ENCODE measurements at places on chromosomes 7 and 10.

- peak; percentile 87 for DNase-seq
Observed at GRCh38 chr7:121003986-121004685, 15.6 kb downstream of the CPED1 start.

- no peak for DNase-seq
Observed at GRCh38 chr10:56856569-56856968, 495.5 kb upstream of the ZWINT start.

GRCh38 chr7:51278797-51279196 is 37.8 kb downstream of the COBL start:
- DNase-seq, result no peak

DNA sequence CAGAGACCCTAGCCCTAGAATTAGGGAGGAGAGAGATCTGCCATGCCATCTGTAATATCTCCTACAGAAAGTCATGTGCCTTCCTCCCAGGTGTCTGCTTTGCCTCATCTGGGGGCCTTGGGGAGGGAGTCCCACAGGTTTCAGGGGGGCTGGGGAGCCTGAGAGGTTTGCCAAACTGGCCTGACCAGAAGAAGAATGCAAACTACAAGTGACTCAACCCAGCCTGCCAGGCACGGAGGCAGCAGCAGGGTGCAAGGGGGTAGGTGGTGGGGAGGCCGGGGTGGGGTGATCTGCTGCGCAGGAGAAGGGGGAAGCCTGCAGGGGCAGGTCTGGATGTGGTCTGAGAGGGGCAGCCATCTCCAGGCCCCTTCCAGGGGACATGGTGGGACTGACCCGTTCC is 9.6 kb upstream of the TRIM8 start:
- DNase-seq, result no peak

DNA sequence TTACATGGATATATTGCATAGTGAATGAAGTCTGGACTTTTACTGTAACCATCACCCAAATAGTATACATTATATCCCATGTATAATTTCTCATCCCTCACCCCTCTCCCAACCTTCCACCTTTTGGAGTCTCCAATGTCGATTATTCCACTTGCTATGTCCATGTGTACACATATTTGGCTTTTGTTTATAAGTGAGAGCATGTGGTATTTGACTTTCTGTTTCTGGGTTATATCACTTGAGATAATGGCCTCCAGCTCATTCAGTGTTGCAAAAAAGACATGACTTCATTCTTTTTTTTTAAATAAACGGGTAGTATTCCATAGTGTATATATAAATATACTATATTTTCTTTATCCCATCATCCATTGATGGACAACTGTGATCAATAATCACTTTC is 288.6 kb upstream of the BMPER start:
- DNase-seq, result no peak

DNA sequence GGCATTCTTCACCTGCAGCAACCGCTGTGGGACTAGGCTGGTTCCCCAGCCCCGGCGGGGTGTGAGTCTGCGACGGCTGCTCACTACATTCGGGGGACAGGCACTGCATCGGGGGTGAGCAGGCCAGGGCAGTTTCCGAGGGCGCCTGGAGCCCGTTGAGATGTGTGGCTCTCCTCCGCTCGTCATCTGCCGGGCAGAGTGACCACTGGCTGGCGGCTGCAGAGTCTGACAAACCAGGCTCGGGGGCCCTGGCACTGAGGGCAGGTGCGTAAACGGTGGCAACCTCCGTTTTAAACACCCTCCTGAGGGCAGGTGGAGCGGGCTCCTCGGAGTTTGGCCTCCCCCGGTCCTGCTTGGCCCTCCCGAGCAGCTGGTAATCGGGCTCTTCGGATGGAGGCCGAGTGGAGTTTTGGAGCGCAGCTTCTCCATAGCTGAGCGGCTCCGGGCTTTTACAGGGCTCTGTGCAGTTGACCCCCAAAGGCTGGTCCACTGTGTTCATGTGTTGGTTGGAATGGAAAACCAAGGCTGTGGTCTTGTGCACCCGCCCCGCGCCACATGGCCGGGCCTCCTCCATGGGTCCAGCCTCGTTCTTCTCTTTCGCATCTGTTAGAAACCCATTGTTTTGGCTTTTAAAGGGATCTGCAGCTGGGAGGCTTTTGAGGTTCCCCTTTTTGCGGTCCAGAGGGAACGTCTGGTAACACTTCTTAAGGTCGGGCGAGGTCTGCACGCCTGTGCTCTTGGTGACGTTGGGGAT is 20.9 kb downstream of the INSYN2A start:
- no peak for DNase-seq

DNA sequence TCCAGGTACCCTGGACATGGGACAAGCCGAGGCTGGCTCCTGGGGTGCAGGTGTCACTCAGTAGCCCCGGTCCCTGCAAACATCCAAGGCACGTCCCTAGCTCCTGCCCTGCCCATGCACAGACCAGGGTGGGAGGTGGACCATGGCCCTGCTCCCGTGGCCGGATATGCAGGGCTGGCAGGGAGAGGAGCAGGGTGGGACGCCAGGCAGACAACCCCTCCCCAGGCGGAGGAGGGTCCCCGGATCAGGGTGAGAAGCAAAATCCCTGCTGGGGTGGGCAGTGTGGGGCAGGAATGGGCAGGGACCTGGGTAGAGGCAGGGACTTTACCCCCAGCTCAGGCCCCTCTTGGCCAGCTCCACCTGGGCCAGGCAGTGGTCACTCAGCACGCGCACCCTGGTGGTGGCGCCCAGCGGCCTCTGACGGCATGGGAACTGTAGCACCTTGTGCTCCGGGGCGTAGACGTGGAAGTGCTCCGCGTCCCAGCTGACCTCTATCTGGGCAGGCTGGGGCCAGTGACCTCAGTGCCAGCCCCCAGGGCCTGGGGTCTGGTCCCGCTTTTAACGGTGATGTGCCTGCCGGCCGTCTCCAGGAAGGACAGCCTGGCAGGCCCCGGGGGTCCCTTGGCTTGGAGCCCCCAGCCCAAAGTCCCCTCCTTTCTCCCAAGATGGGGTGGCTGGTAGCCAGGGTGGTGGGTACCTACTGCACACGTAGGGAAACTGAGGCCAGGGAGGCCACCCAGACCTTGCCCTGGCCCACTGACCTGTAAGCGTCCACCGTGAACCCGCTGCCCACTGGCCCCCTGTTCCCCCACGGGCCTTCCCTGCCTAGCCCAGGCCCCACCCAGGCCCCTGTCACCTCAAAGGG is 1.2 kb downstream of the GRIFIN start:
- DNase-seq, result no peak

GRCh38 chr7:75639071-75639885 is 99.5 kb downstream of the HIP1 start:
- DNase-seq, result peak; percentile 18

DNA sequence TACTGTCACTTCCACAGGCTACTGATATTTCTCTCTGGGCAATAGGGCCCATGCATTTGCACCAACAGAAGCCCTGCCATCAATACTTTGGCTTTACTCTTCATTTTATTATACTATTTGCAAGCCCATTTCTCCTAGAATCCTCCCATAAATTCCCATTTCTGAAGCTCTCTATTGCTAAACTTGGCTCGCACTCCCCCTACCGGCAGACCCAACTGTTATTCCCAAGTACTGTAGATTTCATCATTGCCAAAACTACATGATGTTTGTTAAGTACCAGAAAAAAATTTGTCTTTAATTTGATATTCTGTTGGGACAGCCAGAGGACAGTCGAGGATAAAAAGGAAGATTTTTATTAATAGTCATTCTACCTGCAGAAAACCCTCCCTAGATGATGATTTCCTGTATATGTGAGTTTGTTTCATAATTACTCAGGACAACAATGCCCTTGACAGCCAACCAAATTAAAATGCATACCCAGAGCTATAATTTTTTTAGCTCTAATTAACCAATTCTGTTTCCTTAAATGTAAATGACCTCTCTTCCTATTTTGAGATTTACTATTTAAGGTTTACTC is 298.6 kb downstream of the REEP3 start:
- peak; percentile 58 for DNase-seq

DNA sequence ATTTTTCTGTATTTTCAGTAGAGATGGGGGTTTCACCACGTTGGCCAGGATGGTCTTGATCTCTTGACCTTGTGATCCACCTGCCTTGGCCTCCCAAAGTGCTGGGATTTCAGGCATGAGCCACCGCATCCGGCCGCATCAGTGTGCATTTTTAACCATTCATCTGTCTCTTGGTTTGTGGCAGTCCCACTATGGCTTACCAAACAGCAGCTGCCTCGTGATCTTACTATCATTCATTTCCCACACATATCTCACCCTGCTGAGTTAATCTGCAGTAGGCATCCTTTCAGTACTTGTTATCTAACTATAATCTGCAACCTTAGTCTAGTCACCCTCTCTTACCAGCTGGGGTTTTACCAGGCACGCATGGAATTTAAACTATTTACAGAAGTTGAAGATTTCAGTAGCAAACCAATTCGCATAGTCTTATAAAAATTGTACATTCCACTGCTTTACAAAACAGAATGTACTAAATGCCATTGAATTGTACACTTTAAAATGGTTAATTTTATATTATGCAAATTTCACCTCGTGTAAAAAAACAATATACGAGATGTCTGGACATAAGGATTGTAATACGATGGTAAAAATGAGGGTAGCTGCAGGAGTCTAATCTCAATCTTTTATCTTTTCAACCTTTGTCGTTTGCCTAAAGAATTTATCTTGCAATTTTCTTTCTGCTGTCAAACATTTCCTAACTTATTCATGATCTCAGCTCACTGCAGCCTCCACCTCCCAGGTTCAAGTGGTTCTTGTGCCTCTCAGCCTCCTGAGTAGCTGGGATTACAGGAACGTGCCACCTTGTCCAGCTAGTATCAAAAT is 4.6 kb upstream of the TBC1D12 start:
- no peak for DNase-seq

GRCh38 chr10:77993620-77994019 is 35.7 kb downstream of the POLR3A start:
- DNase-seq, result no peak

GRCh38 chr10:96038476-96039387 is 4.7 kb upstream of the CCNJ start:
- DNase-seq, result no peak

DNA sequence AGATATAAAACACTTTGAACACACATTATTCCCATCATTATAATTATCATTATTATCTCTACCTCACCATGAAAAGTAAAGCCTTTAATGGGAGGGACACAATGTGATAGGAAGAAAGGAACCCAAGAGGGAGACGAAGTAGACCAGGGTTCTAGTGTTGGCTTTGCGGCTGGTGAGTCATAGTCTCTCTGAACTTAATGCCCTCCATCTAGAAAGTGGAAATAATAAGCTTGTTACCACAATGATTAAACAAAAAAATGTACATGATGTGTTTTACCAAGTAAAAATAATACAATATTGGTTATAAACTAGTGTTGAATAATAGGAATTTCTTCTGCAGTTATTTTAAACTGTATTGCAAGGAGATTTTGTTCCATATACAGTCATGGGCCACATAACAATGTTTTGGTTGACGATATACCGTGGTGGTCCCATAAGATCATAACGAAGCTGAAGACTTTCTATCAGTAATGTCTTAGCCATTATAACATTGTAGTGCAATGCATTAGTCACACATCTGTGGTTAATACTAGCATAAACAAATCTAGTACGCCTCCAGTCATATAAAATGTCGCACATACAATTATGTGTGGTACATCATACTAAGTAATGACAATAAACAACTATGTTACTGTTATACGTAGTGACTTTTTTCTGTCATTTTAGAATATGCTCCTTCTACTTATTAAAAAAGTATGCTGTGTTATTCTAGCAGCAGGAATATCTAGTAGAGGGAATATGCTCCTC is 450.6 kb upstream of the SORCS1 start:
- DNase-seq, result no peak

DNA sequence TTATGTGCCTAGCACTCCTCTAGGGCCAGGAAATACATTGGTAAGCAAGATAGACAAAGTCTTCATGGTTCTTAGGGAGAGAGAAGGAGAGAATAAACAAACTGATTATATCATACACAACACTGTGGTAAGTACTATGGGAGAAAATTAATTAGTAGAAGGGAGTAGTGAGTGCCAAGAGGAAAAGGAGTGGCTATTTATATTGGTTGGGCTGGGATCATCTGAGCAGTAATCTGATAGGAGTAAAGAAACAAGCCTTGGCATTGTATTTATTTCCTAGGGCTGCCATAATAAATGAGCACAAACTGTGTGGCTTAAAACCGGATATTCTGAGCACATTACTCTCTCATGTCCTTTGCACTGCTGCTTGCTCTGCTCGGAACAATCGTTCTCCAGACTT is 158.1 kb upstream of the PHF14 start:
- no peak for DNase-seq

DNA sequence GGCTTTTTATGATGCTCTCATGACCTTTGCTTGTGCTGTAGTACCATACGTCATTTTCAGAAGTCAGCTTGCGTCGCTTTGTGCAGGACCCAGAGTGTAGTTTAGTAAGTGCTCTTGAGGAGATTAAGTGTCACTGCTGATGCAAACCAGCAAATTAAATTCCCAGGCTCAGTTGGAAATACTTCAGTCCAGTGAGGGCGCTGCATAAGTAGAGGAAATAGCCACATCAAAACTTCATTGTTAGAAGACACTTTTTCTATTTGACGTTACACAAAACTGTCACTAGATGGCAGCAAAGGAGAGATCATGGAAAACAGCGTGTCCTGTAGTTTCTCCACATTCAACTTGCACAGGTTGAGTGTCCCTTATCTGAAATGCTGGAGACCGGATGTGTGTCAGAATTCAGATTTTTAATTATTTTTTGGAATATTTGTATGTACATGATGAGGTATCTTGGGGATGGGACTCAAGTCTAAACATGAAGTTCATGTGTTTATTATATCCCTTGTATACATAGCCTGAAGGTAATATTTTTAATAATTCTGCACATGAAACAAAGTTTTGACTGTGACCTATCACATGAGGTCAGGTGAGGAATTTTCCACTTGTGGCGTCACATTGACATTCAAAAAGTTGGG is 7.9 kb downstream of the ZNF22 start:
- peak; percentile 81 for DNase-seq

DNA sequence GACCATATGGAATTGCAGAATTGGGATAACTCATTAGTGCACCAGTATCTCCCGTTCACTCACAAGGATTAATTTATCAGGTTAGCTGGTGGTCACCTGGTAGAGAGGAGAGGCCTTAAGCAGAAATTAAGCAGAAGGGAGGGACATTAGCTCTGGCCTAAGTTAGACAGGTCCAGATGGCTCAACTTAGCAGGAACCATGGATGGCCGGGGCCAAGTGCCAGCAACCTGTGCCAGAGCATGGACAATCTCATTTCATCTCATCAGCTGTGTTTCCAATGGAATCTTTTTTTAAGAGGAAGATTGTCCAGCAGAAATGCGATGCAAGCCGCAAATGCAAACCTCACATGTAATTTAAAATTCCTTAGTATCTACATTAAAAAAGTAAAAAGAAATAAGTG is 82.2 kb downstream of the JCAD start:
- peak; percentile 91 for DNase-seq

- no peak for DNase-seq
Observed at GRCh38 chr10:62079885-62080559, 178.5 kb downstream of the ARID5B start.

Measured in cerebellar cortex (tissue), 1 donor.